ENCODE measurements at places on chromosomes 7 and 10.

GRCh38 chr10:3068201-3068967 lies 1.0 kb downstream of the PFKP start:
- no peak for DNase-seq

DNA sequence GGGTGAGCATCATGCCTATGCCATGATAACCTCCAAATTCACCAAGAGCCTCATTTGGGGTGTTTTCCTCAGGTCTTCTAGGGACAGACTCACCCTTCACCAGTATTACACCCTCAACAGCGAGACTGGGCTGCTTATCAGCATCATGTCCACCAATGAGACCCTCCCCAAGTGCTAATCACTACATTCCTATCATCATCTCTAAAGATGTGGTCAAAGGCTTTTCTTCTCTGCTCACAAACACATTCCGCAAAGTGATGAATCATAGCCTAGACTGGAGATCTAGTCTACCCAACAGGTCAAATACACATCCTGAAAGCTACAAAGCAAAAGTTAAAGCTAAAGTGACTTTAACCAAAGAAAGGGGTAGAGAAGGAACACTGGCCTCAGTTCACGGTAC lies 75.3 kb upstream of the C7orf33 start:
- DNase-seq: no peak

DNA sequence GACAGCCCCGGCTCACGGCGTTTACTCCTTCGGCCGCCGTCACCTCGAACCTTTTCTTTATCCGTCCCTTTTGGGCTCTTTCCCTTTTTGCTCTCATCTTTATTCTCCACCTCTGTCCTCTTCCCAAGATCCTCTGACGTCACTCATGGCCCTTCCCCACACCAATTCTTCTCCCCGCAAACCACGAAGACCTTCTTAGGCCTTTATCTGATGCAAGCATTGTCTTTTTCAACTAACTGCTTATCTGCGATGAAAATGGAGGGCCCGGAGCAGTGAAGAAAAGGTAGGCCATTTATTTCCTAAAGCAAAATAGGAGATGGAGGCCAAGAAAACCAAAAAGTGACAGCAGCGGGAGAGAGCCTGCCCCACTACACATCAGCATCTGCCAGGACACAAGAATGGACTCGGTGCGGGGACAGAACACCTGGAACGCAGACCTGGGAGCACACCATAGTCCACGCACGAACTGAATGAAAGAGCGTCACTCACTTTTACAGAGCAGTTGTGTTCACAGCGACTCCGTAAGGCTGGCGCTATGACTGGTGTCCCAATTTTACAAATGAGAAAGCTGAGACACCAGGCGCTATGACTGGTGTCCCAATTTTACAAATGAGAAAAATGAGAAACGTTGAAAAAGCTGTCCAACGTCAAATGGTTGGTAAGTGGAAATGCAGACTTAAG lies 45.3 kb downstream of the ZNF777 start:
- DNase-seq: no peak

DNA sequence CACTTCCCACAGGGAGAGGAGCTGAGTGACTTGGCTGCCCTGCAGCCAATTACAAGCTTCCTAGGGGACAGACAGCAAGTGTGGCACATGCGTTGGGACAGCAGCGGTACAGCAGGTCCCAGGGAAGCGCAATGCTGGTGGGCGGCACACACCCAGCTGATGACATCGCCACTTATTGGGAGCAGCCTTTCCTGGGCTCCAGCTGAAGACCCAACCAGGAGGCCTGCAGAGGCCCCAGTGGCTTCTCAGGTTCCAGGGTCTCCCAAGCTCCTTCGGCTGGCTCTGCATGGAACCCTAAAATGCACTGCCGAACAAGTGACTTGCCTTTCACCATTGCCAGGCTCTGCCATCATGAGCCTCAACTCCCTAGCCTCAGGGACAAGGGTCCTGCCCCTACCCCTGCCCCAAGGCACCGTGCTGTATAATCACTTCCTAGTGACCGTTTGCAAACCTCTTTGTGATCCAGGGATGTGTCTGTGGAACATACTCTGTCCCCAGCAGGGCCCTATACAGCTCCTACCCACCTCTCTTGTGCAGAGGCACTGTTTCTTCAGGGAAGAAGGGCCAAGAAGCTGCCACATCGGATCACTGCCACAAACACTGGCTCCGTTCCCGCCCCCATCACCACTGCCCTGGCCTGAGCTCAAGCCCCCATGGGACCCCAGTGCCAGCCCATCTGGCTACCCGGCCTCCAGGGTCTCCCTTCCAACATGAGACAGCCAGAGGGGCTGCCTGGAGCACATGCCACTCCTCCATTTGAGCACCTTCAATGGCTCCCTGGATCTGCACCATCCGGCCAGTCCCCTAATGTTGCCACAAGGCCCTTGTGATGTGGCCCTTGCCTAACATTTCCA lies 19.3 kb upstream of the SLIT1 start:
- no peak for DNase-seq

DNA sequence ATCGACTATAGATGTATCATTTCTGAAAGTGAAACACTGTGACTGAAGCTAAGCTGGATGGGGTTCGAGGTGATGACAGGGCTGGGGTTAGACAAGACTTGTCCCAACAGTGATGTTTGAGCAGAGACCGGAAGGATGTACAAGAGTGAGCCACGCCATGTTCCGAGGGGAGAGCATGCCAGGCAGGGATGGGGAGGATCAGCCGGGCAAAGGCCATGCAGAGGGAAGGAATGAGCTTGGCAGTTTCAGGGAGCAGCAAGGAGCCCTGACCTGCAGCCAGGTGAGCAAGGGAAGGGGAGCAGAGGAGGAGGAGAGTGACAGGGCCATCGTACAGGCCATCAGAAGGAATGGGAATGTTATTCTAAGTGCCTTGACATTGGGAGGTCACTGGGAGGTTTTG lies 114.9 kb upstream of the GPR26 start:
- DNase-seq: no peak

DNA sequence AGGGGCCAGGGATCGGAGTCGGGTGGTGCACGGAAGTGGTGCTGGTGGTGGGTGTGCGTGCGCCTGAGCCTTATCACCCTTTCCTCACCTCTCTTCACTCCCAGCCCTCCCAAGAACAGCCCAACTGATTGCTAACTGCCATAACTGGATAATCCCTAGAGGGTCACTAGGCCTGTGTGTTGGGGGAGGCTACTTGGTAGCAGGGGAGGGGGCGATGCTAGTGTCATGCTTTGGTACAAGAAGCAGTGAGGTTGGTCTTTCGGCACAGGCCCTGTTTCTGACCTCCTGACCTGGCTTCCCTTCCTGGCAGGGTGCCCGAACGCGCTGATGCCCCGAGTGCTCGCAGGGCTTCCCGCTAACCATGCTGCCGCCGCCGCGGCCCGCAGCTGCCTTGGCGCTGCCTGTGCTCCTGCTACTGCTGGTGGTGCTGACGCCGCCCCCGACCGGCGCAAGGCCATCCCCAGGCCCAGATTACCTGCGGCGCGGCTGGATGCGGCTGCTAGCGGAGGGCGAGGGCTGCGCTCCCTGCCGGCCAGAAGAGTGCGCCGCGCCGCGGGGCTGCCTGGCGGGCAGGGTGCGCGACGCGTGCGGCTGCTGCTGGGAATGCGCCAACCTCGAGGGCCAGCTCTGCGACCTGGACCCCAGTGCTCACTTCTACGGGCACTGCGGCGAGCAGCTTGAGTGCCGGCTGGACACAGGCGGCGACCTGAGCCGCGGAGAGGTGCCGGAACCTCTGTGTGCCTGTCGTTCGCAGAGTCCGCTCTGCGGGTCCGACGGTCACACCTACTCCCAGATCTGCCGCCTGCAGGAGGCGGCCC lies 652 bp downstream of the KAZALD1 start:
- DNase-seq: no peak

DNA sequence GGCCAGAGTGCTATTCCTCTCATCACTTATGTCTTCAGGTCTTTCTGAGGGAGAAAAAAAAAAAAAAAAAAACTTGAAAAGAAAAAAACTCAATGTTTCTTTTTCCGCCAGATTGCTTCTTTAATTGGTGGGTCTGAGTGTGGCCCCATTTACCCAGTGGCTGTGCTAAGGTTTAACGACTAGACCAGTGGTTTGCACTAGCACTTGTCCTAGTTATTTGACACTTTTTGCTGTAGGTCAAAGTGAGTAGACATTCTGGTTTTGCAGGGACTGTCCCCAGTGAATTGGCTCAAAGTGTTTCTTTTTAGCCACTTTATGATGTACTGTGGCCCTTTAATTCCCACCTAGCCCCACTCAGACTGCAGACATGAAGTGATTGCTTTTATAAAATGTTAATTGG lies 273.3 kb downstream of the PTEN start:
- no peak for DNase-seq

- DNase-seq: no peak
Measured at GRCh38 chr10:47247148-47248059, 52.6 kb upstream of the GDF10 start.

DNA sequence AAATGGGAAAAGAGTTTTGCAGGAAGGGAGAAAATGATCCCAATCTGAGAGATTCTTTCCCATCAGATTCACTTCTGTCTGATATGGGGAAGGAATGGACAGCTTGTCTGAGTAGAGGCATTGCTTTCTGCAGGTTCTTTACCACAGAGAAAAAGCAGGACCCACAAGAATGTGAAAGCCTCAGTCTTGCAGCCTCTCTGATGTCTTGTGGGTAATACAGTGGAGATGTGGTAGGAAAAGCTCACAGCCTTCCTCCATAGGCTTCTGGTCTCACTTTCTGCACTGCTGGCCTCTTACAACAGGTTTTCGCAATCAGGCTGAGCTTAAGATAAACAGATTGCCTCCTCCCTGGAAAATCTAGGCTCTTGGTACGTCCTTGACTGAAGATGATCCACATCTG lies 551 bp downstream of the IFIT1 start:
- no peak for DNase-seq

DNA sequence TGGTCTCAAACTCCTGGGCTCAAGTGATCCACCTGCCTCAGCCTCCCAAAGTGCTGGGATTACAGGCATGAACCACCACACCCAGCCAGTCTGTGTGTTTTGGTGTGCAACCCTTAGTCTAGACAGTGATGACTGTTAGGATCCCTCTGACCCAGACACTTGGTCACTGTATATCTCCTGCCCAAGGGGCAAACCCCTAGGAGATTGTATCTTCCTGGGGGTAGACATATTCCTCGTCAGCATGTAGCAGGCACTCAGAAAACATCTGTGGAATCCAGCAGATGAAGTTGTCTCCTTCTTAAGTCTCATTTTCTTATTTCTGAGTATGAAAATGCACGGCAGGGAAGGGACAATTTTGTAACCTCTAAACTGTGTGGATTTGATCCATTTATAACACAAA lies 292.5 kb downstream of the GFRA1 start:
- DNase-seq: no peak

DNA sequence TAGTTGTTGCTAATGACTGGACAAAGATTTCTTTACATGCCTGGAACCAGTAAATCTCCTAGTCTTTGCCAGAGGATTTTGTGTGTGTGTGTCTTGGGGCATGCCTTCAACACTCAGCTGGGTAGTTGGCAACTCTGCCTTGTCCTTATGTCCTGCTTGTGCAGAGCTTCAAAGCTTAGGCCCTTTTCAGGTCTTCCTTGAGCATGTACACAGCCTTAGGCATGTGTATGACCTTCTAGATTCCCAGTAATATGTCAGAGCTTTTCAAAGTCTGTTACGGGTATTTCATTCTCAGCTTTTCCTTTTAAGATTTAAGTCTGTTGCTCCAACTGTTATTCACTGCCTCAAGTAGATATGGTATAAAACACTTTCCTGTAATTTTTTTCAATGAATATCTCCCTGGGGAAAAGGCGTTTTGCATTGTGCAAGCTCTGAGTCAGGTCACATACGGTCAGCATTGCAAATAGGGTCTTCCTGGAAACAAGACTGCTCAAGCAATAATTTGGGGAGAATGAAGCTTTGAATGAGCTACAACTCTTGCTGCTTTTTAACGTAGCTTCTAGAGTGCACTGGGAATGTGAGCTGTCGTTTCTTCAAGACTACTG lies 25.5 kb downstream of the SHOC2 start:
- no peak for DNase-seq

GRCh38 chr10:114334301-114334700 lies 70.0 kb downstream of the AFAP1L2 start:
- no peak for DNase-seq

DNA sequence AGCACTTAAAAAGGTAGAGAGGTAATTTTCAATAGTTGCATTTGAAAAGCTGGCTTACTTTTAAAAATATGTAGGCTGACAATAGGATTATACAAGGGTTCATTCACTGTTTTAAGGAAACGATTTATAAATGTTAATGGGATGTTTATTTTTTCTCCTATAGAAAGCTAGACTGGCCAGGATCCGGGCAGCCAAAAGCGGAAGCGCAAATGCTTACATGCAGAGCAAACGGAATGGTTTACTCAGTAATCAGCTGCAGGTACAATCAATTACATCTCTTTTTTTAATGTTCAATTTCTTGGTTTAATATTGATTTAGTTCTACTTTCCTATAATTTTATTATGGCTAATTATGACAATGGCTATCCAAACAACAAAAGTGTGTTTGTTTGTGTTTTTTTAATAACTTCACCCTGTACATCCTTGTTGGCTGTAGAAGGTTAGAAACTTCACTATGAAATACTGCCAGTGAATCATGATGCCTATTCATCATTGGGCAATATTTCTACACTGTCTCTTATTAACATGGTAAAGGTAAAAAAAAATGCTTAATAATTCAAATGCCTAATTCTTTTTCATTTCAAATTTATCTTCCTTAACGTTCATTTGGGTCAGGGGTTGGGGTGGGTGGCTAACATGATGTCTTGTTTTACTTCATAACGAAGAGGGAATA lies 116.4 kb downstream of the TSPAN12 start:
- no peak for DNase-seq

DNA sequence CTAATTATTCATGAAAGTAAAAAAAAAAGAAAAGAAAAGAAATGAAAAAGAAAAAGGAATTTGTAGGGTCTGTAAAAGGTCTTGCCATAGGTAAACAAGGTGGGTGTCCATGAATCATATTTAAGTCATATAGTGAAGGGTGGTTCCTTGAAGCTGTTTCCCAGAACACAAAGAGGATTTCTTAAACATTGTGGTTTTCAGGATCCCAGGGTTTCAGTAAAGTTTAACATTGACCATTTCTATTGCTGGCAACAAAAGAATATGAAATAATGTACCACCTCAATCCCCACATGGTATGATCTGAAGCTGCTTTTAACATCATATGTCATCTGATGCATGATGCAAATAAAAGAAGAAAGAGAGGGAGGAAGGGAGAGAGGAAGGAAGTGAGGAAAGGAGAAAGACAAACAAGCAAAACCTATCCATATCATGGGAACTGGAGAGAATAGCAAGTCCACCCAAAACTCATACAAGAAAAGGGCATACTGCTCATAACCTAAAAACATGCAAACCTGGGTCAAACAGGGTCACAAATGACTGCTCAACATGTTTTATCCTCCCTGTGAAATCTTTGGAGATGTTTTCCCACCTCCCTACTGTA lies 663.5 kb downstream of the SORCS1 start:
- DNase-seq: no peak
